HT-29 (cell line): ENCODE measurements at places on chromosomes 11 and 22. TPM values are rescaled to one million over a fixed set of nuclear protein-coding genes. Genes with fewer than 3 reads are reported as not detected.

DNA sequence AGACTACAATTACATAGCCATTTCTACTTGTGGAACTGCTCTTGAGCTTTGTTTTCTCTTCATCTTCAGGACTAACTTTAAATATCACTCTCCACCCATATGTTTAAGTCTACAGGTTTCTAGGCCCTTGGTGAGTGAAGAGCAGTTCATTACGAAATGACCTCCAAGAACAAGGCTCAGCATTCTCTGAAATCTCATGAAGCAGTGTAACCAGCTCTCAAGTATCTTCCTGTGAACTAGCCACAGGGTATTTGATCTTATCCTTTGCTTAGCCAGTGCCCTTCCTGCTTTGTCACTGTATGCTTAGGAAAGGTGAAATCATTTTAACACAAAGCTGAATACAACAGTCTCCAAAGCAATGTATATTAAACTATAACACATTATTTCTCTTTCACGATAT lies 20.4 kb upstream of the LYVE1 start:
- DNase-seq: no peak

- peak; percentile 80 for DNase-seq
Measured at GRCh38 chr22:45896153-45896951, 80.6 kb downstream of the WNT7B start.

DNA sequence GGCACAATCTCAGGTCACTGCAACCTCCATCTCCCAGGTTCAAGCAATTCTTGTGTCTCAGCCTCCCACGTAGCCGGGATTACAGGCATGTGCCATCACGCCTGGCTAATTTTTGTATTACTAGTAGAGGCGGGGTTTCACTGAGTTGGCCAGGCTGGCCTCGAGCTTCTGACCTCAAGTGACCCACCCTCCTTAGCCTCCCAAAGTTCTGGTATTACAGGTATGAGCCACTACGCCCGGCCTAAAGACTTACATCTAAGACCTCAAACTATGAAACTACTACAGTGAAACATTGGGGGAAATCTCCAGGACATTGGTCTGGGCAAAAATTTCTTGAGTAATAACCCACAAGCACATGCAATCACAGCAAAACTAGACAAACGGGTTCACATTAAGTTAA lies 13.8 kb upstream of the FAM181B start:
- no peak for DNase-seq

GRCh38 chr11:28757725-28758515 lies 649.7 kb downstream of the METTL15 start:
- no peak for DNase-seq

- peak; percentile 69 for DNase-seq
Measured at GRCh38 chr22:19766511-19767426, 6.2 kb downstream of the TBX1 start.

- DNase-seq: no peak
Measured at GRCh38 chr11:131884461-131885073, 514.2 kb downstream of the NTM start.

GRCh38 chr22:37165940-37166674 lies 16.4 kb upstream of the IL2RB start:
- DNase-seq: no peak

DNA sequence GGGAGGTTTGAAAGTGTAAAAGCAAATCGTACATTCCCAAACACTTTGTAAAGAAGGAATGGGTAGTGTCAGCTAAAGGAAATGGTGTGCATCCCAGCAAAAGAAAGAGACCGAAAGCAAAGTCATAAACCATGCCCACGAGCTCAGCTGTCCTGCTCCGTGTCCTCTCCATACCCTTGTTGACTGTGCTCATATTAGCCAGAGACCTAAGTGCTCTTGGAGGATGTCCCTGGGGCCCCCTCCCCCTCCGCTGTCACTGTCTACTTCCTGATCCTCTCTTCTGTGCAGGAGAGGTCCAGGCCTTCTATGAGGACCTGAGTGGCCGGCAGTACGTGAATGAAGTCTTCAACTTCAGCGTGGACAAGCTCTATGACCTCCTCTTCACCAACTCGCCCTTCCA lies 46.1 kb downstream of the SCN3B start:
- no peak for DNase-seq

DNA sequence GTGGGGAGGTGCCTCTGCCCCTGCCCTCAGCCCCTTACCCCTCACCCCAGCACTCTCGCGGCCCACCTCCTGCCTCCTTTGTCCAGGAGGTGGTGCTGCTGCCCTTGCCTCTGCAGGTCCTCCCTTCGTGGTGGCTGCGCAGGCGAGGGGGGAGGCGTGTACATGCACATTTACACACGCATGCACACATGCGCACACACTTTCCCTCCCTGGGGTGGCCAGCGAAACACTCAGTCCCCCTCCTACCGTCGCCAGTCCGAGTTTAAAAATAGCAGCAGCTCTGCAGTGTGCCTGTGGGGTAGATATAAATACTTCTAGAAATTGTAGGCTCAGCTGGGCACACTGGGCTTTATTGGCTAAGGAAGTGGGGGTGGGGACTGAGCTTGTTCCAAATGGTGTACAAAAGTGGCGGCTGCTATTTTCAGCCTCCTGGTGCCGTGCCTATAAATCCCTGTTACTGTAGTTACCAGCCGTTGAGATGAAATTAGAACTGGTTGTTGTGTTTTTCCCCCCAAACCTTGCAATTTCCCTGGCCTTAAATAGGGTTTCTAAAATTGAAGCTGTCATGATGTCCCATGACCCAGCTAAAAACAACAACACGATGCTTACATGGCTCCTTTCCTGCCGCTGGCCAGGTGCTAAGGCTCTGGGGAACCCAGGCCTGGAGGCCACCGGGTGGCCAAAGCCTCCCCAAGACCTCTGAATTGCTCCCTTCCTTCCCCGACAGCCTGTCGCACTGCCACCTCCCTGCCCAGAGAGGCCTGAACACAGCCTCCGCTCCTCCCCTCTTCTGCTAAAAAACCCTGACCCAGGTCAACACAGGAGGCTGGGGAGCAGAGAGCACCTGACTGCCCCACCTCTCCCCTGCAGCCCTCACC lies 12.4 kb downstream of the PICK1 start:
- no peak for DNase-seq

GRCh38 chr11:116808262-116809175 lies 14.6 kb downstream of the APOA4 start:
- DNase-seq: peak; percentile 45

DNA sequence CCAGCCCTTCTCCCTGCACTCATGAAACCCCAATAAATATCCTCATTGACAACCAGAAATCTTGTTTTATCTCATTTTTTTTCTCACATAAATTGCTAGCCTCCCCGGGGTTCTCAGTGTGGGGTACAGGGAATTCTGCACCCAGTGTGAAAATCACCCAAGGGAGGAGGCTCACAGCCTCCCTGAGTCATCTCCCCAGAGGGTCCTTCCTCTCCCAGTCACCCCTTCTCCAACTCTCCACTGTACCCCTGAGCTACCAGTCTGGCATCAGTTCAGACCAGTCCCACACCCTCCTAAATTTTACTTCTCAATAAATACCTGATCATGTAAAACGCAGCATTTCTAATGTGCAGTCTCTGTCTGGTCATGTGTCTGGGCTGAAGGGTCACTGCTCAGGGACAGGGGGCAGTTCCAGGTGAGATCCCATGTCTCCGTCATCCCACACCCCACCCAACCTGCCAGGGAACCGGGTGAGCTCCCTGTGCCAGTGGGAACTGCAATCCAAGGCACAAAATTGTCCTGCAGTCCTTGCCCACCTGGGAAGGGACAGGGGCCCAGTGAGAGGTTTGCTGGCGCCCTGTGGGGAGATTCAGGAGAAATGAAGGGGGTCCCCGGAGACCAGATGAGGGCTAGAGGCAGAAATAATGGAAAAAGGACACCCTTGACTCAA lies 8.3 kb downstream of the IGLL5 start:
- no peak for DNase-seq

DNA sequence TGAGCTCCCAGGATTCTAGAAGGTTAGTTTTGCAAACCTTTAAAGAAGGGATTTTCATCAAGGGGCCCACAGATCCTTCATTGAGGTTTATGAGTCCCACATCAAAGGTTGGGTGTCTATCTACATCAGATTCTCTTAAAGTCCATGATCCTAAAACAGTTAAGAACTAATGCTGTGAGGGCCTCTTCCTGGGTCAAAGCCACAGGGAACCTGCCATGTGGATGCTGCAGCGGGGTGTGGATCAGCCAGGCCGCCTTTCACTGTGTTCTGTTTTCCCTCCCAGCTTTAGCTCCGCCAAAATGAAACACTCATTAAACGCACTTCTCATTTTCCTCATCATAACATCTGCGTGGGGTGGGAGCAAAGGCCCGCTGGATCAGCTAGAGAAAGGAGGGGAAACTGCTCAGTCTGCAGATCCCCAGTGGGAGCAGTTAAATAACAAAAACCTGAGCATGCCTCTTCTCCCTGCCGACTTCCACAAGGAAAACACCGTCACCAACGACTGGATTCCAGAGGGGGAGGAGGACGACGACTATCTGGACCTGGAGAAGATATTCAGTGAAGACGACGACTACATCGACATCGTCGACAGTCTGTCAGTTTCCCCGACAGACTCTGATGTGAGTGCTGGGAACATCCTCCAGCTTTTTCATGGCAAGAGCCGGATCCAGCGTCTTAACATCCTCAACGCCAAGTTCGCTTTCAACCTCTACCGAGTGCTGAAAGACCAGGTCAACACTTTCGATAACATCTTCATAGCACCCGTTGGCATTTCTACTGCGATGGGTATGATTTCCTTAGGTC lies 5.3 kb downstream of the SERPIND1 start:
- DNase-seq: no peak

DNA sequence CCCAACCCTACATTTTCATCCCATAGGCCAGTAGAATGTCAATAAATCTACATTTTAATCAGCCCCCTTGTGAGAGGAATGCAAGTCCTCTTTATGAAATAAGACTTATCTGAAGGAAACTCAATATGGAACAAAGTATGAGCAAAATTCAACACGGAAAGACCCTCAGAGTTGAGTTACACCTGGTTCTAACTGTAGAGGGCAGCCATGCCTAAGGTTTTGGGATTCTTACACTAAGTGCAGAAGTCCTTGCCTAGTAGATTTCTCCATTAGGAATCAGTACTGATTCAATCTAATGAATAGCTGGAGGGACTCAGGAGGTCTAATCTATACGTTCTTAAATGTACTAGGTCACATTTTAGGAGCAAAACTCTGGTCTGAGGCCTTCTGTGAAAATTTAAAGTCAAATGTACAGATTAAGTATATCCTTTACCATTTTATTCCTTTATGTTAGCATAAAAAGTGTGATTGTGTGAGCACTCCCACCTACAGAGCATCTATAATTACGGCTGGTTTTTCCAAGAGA lies 904.5 kb downstream of the DLG2 start:
- no peak for DNase-seq

DNA sequence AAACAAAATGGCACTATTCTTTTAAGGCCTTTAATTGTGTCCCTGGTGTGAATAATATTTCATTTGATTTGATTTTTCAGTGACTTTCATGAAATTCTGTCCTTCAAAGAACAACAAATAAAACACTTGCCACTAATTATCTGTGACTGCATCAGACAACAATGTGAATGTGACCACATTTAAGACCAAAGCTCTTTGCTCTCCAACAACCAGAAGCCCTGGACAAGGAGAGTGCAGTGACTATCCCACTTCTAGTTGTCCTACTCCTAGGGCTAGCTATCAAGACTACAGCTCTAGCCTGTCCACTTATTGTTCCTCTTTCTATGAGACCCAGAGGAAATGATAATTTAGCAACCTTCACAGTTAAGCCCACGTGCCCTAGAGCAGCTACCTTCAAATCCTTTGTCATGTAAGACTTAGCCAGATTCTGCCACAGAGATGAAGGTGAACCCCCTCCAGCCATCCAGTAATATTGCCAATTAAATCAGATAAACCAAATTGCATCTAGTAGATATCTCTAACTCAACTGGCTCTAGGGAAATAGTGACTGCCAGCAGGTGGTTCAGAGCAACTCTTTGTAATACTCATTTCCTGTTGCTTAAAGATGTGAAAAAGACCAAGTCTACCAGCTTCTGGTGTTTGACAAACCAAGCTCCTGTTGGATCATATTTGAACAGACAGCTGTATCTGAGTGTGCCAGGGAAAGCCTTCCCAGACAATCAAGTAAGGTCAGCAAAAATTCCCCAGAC lies 142.6 kb upstream of the BLID start:
- DNase-seq: no peak

LYVE1 gene
- total RNA-seq: not detected in 2 replicates

OR51B2 gene
- not detected in 2 replicates for total RNA-seq

AMOTL1 gene
- not detected in 2 replicates for total RNA-seq

CST6 gene
- total RNA-seq: 23.0 and 27.2 TPM in 2 replicates

BAIAP2L2 gene
- 9.5 and 11.6 TPM in 2 replicates for total RNA-seq

CWF19L2 gene
- total RNA-seq: 3.7 and 4.0 TPM in 2 replicates

NRIP3 gene
- not detected in 2 replicates for total RNA-seq

ARRB1 gene
- 28.6 and 33.5 TPM in 2 replicates for total RNA-seq

GDPD4 gene
- not detected in 2 replicates for total RNA-seq

SCUBE2 gene
- not detected in 2 replicates for total RNA-seq
